ENCODE measurements at places on chromosomes 2 and 18.

DNA sequence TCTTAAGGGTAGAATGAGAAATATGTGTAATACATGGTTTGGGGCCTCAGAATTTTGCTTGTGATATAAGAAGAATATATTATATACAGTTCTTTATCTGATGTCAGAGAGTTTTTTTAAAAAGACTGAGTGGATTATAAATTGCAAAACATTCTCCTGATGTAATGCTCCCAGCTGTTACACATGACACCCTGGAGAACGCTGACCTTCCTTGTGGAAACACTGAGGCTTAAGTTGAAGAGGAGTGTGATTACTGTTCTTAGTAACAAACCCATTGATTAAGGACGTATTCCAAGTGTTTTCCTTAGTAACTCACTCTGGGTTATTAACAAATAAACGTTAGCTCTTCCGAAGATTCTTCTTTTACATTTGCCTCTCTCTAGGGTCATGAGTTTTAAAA, 1069.3 kb upstream of the CNTNAP5 start:
- DNase-seq = no peak

- peak; percentile 71 for DNase-seq
Measured at GRCh38 chr2:238225911-238226697, 13.7 kb downstream of the HES6 start.

DNA sequence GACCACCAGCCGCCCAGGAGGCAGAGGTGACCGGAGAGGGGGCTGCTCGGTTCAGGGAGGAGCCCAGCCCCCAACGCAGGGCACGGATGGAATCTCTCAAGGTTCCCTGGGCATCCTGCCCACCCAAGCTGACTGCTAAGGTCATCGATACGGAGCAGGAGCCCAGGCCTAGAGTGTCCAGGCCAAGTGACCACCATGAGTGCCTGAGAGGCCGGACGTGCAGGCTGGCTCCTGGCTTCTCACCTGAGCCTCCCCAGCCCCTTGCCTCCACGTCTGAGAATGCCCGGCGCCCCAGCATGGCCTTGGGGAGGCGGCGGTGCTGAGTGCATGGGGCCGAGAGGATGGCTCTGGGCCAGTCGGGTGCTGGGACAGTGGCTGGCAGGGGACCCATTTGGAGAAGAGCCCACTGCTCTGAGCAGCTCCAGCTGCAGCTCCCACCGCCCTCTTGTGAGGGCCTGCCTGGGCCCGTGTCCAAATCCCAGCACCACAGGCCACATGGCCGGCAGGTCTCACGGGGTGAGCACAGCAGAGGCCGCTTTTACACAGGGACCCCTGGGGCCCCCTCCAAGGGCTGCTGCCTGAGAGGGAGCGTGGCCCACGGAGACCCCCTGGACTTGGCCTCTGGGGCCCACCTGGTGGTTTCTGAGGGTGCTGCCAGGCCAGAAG, 102.8 kb upstream of the CTDP1 start:
- peak; percentile 67 for DNase-seq

DNA sequence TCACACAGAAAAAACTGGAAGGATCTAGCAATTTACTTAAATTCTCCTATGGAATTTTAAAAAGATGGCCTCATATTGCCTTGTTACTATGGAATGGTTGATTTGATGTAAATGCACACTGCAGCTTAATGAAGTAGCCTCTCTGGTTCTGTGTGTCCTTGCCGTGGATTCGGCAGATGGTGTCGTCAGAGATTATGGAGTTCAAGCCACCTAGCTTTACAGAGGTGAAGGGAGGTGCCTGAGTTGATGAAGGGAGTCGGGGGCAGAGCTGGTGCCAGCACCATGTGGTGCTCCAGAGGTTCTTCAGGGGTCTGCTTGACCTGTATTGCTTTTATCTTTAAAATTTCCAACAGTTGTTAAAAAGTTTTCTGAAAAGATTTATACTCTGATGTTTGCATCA, 48.8 kb downstream of the ASAP2 start:
- no peak for DNase-seq

Measured in choroid plexus epithelial cell (primary cell).